ENCODE measurements at places on chromosomes 3 and 15.
A peak's percentile ranks its signal among the peaks of the same experiment; 100 is the strongest.

GRCh38 chr3:75171630-75172230 is 492.4 kb upstream of the FRG2C start:
- DNase-seq, result no peak

DNA sequence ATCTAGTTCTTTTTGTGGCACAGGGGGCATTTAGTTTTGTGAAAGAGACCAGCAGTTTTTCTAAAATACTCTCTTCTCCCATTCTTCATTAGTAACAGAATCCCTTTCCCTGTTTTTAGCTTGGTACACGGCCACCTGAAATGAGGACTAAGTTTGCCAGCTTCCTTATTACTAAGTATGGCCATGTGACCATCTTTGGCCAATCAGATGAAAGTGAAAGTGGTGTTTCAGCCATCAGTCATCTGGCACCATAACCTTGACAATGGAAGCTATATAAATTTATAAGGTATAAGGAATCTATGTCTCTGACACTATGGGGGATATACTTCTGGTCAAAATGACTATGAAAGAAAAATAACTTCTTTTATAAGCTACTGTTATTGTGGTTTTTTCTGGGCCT is 570.4 kb downstream of the AGBL1 start:
- DNase-seq, result no peak

GRCh38 chr3:181711325-181712135 is at the start of gene SOX2:
Gene SOX2, plus strand, starts transcription at chr3:181711925. Its CDS starts 436 bp downstream, at chr3:181712361.
- DNase-seq, result no peak

DNA sequence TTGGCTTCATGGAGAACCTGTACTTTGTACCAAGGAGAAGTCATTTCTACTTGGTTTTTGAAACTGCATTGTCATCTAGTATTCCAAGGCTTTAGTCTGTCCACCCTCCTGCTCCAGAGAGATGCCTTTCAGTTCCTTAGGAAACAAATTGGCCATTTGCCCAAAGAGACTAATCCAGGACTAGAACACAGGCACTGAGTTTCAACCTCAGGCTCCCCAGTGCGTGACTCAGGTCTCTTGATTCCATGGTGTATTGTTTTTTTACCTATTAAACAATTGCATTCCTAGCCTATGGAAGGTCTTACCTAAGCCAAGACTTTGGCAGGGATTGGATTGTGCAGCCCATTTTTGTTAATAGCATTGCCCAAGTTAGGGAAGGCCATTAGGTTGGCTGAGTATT is 214.8 kb upstream of the CTDSPL start:
- no peak for DNase-seq

DNA sequence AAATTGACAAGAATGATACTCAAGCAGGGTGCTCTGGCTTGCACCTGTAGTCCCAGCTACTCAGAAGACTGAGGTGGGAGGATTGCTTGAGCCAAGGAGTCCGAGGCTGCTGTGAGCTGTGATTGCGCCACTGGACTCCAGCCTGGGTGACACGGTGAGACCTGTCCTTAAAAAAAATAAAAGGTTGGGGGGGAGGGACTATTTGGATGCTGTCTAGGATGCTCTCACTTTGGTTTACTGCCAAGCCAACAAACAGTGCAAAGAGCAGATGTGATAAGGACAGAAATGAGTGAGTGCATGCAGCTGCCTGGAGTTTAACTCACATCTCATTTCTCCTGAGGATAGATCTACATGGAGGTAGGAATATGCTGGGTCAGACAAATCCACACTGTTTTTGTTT is 130.0 kb downstream of the FRMD4B start:
- DNase-seq, result no peak

GRCh38 chr3:126414406-126414805 is 19.7 kb downstream of the CFAP100 start:
- no peak for DNase-seq

GRCh38 chr3:183180110-183180783 is 17.7 kb upstream of the LAMP3 start:
- DNase-seq, result no peak

DNA sequence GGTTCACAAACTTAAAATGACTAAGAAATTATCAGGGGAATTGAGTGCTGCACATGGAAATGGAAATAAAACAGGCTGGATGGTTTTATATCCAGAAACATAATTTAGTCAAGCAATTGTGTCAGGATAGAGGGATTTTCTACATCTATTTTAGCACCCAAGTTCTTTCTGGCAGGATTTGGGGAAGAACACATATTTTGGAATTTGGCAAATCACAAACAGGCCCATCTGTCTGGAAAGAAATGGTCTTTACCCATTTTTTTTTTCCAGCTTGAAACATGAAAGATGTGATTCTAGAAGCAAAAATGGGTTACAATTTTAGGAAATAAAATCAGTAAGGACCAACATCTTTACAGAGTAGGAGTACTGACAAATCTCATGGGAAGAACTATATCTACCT is 14.4 kb upstream of the UNC13C start:
- DNase-seq, result no peak

DNA sequence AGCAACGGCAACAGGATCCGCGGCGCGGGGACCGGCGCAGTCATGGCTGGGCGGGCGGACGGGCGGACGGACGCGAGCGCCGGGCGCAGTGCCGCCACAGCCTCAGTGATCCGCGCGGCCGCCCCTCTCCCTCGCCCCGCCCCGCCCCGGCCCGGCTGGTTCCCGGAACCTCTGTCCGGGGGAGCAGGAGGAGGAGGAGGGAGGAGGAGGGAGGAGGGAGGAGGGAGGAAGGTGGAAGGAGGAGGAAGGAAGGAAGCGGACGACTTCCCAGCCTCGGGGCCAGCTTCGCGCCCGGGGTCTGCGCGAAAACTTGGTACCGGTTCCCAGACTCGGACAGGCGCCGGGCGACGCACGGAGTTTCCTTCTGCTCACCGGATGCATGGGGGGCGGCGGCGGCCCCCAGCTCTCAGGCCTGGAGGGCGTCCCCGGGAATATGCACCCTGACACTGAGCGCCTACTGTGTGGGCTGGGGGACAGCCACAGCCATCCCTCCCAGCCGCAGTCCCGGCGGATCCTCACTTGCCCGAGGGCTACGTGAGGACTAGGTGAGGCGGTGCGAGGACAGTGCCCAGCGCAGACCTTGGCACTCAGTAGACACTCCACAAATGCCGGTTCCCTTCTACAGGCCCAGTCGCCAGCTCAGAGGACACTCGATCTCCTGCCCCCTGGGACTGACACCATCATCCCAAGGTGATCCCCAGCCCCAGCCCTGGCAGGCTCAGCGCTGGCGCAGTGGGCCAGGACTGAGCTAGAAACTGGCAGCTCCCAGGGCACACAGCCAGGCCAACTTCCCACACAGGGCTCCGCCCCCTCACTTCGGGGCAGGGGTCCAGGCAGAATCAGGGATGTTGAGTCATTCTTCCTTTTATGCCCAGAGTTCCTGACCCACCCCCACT is at the start of gene SHISA5:
Gene SHISA5, minus strand, starts transcription at position 124 of the 896 bp plus-strand sequence. Its CDS starts 80 bp downstream, at position 44.
- peak; percentile 67 for DNase-seq

DNA sequence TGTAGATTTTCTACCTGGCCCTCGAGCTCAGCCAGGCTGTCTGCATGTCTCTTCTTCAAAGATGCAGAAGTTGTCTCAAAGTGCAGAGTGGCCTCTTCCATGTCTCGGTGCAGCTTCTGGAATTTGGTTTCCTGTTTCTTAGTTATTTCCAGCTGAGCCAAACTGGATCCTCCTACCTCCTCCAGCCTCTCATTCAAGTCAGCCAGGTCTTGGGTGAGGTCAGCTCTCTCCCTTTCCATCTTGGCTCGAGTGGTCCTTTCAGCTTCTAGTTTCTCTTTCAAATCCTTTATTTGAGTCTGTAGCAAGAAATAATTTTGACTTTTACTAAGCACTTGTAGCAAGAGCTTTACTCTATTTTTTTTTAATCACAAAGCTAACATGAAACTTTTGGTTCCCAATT is 81.8 kb downstream of the MYH15 start:
- DNase-seq, result no peak

DNA sequence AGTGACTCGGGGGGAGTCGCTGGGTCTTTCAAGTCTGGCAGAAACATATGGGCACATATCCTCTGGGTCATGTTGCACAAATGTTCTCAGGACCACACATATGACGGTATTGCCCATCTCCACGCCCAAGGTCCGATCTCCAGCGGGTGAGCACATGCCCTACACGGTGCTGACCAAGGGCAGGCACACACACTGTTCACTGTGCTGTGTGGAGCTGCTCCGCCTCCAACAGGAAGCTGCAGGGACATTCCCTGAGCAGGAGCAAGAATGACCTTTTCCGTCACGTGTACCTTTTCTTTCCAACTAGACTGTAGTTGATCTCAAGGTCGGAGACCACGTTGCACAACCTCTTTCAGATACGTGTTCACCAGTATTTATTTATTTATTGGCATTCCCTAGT is 41.7 kb upstream of the B3GNT5 start:
- DNase-seq, result no peak

DNA sequence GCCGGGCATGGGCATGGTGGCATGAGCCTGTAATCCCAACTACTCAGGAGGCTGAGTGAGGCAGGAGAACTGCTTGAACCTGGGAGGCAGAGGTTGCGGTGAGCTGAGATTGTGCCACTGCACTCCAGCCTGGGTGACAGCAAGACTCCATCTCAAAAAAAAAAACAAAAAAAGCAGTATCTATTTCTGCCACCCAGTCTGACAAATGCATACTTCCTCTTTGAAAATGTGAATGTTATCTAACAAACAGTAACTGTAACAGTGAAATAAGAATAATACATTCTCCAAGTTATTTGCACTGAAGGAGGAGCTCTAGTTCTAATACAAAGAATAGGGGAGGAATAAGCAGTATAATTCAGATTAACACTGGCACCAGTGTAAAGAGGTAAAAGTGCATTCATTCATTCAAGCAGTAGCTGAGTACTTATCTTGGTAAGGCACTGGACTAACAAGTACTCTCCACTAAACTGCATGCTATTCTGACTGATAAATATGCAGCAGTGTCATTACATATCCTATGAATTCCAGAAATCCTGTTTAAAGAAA is 12.9 kb downstream of the VPS13C start:
- DNase-seq, result no peak

GRCh38 chr3:134085034-134085775 is 55.5 kb upstream of the SLCO2A1 start:
- no peak for DNase-seq

DNA sequence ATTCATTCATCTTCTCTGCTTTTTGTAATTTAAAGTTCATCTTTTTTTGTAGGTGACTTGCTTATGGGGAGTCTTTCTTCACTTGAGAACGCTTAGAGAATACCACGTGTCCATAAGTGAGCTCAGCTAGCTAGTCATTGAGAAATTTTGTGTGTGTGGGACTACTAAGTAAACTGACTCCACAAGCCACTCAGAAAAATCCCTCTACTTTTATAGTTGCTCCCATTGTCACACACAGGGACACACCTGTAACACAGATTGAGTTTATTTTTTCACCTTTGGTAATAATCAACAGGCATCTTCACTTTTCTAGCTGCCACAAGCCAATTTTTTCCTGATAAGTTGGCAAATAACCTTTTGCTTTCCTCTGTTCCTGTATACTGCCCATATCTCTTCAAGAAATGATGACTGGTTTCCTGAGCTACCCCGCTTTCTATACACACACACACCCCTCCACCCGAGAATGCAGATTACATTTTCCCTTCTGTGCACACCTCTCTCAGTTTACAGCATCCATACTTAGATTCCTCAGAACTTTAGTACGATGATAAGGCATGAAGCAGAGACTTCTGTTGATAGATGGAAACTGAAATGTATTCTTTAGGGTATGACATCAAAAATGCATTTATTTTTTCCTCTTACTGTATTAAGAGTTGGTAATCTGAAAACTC is 4.6 kb downstream of the TSC22D2 start:
- no peak for DNase-seq

GRCh38 chr3:48058091-48058490 is 41.9 kb upstream of the MAP4 start:
- DNase-seq, result no peak

DNA sequence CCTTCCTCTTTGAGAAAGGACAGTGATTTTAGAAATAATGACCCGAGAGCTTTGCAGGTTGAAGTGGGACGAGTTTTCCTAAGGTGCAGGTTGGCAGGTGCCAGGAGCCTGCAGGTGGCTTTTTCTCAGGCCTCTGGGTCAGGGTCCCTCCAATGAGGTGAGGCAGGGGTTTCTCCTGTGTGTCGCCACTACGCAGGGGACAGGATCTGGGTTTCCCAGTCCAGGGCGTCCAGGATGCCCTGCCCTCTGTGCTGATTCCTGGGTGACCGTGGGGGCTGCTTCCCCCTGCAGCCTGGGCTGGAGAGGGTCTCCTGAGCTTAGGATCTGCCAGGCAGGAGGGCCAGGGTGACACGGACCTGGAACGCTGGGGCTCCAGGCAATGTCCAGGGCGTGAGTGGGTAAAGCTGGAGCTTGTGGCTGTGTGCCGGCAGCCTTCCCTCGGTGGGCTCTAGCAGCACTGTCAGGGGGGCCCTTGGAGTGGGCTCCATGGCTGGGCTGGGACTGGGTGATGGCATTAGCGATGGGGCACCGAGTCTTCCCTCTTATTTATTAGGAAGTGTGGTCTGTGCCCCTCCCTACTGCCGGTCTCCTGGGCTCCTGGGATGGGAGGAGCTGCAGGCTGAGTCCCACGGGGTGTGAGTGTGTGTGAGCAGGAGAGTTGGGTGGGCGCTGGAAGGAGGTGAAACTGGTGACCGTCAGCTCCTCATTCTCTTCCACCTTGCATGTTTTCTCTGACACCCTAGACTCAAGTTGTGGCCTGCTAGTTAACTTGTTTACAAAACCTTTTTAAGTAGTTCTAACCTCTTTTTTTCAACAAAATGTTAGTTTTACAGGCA is 1.8 kb downstream of the APBA2 start:
- no peak for DNase-seq

DNA sequence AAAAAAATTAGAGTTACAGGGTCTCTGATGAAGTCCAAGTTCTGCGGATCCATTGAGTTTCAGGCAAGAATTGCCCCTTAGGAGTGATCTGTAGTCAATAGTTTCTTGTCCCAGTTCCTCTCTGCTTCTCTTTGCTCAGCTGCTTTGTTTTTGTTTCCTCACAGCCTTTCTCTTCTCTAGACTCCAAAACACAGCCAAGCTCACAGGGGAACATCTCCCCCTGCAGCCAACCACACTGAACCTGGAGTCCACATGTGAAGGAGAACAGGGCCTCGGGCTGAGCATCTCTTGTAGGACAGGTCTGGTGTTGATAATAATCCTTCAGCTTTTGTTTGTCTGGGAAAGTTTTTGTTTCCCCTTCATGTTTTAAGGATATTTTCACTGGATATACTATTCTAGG is 202.6 kb upstream of the ATP10A start:
- no peak for DNase-seq

- no peak for DNase-seq
Measured at GRCh38 chr15:33131552-33132232, 62.8 kb downstream of the FMN1 start.

DNA sequence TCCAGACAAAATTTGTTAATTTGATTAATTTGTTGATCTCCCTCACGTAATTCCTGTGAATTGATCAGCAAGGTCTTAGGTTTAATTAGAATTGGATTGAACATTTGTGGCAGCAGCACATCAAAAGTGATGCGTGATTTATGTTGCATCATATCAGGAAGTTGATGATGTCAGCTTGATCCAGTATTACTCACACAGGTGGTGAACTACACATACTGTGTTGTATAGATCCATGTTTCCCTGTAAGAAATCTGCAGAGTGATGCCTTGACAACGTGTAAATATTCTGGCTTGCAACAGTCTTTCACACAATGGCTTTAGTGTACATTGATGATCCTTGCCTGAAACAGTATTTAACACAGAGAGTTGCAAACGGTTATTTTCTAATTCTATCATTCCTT is 200.4 kb downstream of the ADAMTSL3 start:
- no peak for DNase-seq

GRCh38 chr15:74185710-74186348 is 12.3 kb downstream of the ISLR start:
- no peak for DNase-seq
